ENCODE measurements at places on chromosomes 13 and 19. TPM values are rescaled to one million over a fixed set of nuclear protein-coding genes. Genes with fewer than 3 reads are reported as not detected.

The TMEM238 gene
- 53.0 TPM for total RNA-seq

The MCEMP1 gene
- total RNA-seq: not detected

The METTL21C gene
- not detected for total RNA-seq

The PSG4 gene
- total RNA-seq: 3.5 TPM

The NLRP9 gene
- not detected for total RNA-seq

The GPR4 gene
- 0.47 TPM for total RNA-seq

The COX7A1 gene
- total RNA-seq: 6.1 TPM

The FXYD3 gene
- total RNA-seq: 467 TPM

The DOHH gene
- 28.4 TPM for total RNA-seq

The NLRP5 gene
- total RNA-seq: not detected

The SIGLEC8 gene
- 0.65 TPM for total RNA-seq

The ZNF8 gene
- 8.8 TPM for total RNA-seq

The ZNF723 gene
- total RNA-seq: not detected

The ZNF765 gene
- 9.2 TPM for total RNA-seq

The SLC15A1 gene
- total RNA-seq: 35.5 TPM

The CEACAM1 gene
- total RNA-seq: 4.6 TPM

The C19orf81 gene
- 0.91 TPM for total RNA-seq

The CEACAM4 gene
- total RNA-seq: 0.84 TPM

The INAFM1 gene
- 7.5 TPM for total RNA-seq

The CCDC169 gene
- 0.47 TPM for total RNA-seq

The IRF3 gene
- total RNA-seq: 91.2 TPM

The CD22 gene
- 4.2 TPM for total RNA-seq

The SMIM44 gene
- total RNA-seq: not detected

The NLRP4 gene
- total RNA-seq: not detected

The LEUTX gene
- total RNA-seq: not detected

The TMEM145 gene
- total RNA-seq: not detected

The C13orf46 gene
- 0.13 TPM for total RNA-seq

The C19orf73 gene
- total RNA-seq: 8.8 TPM

The OR10H1 gene
- total RNA-seq: 0.30 TPM

The NLRP11 gene
- not detected for total RNA-seq
